ENCODE measurements at places on chromosomes 3 and 15.

DNA sequence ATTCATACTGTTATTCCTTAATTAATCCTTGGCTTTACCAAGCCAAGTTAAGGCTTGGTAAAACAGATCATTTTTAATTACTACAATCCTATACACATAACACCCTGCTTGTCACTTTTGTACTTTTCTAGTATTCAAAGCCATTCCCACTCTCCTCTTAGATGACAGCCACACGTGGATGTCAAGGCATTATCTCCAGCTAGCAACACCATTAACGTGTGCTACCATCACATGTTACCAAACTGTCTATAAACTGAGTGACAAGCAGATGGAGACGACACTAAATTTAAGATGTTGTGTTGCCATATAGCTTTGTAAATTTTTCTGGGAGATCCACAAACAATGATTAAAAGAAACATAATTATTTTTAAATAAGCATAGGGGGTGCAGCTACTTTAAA, 103.7 kb downstream of the UACA start:
- DNase-seq, result no peak

- DNase-seq, result no peak
Measured at GRCh38 chr3:50853936-50854335, 179.2 kb downstream of the DOCK3 start.

GRCh38 chr15:92273723-92274122, 120.0 kb upstream of the ST8SIA2 start:
- no peak for DNase-seq

DNA sequence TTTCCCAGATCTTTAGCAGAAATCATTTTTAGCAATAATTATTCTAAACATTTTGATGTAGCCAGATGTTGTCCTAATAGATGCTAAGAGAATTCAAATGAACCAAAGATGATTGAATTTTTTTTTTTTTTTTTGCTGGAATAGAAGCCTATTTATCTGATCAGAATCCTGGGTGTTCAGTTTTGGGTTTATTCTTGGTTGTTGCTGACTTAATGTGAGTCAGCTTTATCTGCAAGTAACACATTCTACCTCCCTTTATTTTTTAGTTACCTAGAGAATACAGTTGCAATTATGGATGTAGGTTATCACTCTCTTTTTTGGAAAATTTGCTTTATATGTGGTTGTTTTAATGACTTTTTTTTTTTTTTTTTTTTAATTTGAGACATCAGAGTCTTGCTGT, 6.4 kb downstream of the CEP97 start:
- DNase-seq, result no peak

- DNase-seq, result no peak
Measured at GRCh38 chr3:164351131-164351530, 727.2 kb downstream of the SI start.

DNA sequence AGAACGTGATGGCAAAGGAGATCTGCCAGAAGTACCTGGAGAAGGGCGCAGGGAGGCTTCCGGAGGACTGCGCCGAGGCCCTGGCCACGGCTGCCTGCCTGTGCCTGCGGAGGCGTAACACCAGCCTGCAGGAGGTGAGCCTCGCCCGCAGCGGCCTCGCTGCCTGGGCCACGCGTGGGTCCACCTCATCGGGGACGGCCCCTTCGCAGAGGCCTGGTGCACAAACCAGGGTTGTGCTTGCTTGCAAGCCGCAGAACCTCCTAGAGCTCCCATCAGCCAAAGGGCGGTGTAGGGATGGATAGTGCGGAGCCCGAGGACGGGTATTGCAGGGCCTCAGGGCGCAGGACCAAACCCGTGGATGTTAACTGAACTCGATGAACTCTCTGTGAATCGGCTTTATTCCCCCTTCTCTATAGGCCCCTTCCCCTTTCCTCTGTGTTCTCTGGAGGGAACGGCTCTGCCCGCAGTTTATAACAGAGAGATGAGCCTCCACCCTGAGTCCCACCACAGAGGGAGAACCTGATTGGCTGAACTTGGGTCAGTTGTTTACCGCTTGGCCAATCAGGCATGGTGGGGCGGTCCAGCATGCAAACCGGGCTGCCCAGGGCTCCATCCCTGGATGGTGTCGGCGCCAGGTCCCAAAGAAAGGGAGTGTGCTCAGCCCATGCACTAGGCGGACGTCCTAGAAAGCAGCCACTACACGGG, 13.6 kb upstream of the TATDN2 start:
- peak; percentile 43 for DNase-seq

DNA sequence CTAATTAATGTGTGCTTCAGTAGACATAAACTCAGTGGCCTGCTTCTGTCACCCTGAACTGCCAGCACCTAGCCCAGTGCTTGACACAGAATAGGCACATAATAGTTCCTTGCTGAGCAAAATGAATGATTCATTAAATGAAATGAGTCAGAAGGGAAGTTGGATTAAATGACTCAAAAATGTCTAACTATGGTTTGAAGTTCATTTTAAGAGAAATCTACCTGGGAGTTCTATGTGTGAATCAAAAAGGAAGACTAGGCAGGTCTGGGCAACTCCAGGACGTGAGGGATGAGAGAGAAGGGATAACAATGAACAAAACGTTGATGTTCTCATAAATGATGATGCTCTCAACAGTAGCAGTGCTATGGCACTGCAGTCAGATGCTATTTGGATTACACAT, 175.0 kb downstream of the CFAP20DC start:
- no peak for DNase-seq

DNA sequence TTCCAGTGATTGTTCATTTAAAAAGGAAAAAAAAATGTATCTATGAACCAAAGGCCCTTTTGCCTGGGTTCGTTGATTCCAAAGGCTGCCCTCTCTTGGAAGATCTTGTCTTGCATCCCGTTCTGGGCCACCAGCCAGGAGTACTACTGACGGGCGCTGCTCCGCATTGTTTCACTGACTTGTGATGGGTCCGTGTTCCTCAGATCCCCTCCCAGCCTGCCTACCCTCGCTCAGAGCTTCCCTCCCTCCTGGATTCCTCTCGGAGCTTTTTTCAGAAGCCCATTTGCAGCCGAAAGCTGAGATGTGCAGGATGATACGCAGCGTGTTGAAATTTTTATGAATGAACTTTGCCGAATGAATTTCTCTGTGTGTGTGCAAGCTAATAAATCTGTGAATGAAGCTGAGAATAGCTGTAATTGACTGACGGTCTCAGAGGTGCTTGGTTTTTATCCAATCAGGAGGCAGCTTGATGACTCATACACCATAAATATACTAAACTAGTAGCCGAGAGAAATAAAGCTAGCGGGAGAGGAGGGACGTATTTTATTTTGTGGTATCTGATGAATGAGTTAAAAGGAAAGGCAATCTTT, at the start of gene SHC4:
TSS of gene SHC4 (minus strand) at position 396 of the 590 bp plus-strand sequence. CDS start 904 bp downstream, outside the sequence.
- DNase-seq, result peak; percentile 69

DNA sequence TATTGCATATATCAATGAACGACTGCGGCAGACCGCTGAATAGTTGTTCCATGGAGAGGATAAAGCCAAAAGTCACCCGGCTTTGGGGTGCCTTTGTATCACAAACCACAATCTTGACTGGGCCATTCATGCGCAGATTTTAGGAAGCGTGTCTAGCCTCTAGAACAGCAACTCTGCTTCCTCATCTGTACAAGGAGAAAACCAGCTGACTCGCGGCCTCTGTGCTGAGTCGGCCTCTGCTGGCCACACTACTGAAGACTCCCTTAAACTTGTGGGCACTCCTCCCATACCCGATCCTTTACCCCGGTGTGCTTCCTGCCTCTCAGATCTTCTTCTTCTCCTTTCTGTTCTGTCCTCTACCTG, 872 bp downstream of the DLEC1 start:
- peak; percentile 78 for DNase-seq

GRCh38 chr3:159664006-159664405, 324.6 kb upstream of the IL12A start:
- no peak for DNase-seq

- DNase-seq, result no peak
Measured at GRCh38 chr15:33136353-33136752, 58.2 kb downstream of the FMN1 start.

- DNase-seq, result no peak
Measured at GRCh38 chr3:171789759-171790505, 20.4 kb downstream of the PLD1 start.

GRCh38 chr3:40054568-40055222, 245.3 kb downstream of the MYRIP start:
- DNase-seq, result no peak

DNA sequence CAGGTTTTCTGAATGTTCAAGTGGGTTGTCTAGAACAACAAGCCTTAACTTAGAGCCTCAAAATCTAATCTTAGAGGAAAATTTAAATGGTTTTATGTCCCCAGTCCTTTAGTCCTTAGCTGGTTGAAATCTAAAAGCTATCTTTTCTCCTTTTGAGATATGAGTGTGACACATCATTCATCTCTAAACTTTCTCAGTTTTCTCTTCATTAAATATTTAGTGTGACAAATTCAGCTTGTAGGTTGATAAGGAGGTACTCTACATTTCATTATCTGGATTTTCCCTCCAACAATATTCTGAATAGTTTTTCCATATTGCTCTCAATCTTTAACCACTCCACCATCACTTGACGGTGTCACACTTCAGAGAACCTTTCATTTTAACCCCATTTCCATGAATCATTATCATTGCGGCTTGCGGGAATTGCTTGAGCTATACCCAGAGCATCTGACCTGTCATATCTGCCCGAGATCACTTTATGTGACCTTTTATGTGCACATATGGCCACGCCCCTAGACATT, 16.1 kb upstream of the ATP8B4 start:
- DNase-seq, result peak; percentile 72

GRCh38 chr3:74633021-74633420, 18.6 kb upstream of the CNTN3 start:
- DNase-seq, result no peak

GRCh38 chr15:29348336-29348914, 78.8 kb upstream of the NSMCE3 start:
- DNase-seq, result no peak

- DNase-seq, result peak; percentile 69
Measured at GRCh38 chr3:134621854-134622253, 29.0 kb downstream of the KY start.

- no peak for DNase-seq
Measured at GRCh38 chr3:58585994-58586393, 8.8 kb upstream of the FAM107A start.

GRCh38 chr15:101003706-101004105, 84.5 kb downstream of the LRRK1 start:
- no peak for DNase-seq

DNA sequence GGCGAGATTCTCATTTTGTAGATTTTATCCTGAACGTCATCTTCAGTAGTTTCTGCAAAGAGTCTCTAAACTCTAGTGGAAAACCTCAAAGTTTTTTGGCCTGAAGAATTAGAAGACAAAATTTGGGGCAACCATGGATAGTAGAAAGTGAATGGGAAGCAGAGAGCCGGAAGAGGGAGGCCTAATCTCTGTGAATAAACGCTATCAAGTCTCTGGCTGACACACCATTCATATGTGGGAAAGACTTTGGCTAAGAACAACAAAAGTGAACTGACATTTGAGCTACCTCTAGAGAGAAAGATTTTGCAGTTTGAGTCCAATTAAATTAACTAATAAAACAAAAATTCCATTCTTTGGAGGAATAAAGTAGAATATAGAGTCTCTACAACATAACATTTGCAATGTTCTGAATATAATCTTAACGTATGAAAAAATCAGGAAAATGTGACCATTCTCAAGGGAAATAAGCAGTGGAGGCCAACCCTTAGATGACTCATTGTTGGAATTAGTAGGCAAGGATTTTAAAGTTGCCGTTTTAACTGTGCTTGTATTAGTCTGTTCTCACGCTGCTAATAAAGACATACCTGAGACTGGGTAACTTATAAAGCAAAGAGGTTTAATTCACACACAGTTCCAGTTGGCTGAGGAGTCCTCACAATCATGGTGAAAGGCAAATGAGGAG, 184.6 kb downstream of the C3orf38 start:
- DNase-seq, result no peak

GRCh38 chr3:161175506-161175905, 45.6 kb upstream of the NMD3 start:
- DNase-seq, result no peak

GRCh38 chr15:91980502-91981267, 127.2 kb downstream of the SLCO3A1 start:
- no peak for DNase-seq

- DNase-seq, result no peak
Measured at GRCh38 chr3:43608751-43609150, 13.1 kb downstream of the ANO10 start.

DNA sequence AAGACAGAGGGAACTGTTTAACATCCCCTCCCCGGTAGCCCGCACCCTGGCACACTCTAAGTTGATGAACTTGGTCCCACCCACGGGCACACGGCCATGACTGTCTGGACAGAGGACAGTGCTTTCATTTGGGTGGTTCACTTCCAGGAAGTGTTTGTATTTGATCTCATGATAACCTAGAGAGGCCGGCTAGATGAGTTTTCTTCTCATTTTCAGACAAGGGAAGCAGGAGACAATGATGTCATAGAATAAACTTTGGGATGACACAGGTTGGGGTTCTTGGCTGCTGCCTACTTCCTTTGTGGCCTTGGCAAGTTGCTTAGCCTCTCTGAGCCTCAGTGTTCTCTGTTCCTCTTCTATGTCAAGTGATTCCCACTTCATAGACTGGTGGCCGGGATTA, 16.1 kb upstream of the LYSMD4 start:
- peak; percentile 18 for DNase-seq

GRCh38 chr3:159632128-159632527, 356.5 kb upstream of the IL12A start:
- no peak for DNase-seq

DNA sequence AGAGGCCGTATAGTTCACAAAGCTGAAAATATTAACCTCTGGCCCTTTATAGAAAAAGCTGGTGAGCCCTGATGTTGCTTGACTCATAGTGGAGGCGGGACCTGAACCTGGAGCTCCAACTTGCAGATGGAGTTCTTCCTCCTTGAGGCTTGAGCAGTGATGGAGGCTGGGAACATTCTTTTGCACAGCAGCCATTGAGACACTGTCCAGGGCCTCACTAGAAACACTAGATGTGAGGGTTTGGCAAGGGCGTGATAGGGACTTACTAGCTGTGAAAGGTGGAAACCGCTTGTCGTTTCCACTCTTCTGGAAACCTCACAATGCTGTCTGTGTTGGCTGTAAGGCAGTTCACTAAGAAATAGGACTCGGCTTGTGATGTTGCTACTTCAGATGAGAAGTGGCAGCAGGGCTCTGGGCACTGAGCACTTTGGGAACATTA, 12.5 kb downstream of the SMAD6 start:
- DNase-seq, result no peak

DNA sequence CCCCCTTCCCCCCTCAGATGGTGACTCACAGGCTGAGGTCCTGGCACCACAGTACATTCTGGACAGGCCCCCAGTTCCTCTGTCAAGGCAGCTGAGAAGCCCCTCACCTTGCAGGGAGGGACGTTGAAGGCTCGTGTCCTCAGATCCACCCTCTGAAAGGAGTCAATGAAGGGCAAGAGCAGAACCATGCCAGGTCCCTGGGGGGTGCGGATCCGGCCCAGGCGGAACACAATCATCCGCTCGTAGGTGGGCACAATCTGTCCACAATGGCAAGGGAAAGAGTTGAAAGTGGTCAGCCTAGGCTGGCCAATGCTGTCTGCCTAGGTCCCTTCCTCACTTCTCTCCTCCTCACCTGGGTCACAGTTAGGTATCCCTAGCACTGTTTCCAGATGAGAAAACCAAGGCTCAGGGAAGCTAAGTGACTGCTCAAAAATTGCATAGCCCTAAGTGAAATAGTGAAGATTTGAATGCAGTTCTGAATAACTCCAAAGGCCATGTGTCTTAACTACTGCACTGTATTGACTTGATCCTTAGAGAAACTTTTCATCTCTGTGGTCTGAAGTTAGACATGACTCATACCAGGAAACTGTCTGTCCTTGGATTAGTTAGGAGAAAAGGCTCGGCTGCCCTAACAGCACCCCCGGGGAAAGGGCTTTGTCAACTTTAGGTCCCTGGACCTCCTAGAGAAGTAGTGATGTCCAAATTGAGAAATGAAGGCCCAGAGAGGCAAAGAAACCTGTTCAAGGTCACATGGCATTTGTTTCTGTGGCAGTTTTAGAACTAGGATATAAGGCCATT, 2.9 kb downstream of the STOML1 start:
- DNase-seq, result peak; percentile 25

All from OCI-M1 (cell line).